ENCODE measurements at places on chromosomes 7 and 10.

- peak; percentile 40 for DNase-seq
Measured at GRCh38 chr7:44477063-44477830, 13.2 kb downstream of the NUDCD3 start.

DNA sequence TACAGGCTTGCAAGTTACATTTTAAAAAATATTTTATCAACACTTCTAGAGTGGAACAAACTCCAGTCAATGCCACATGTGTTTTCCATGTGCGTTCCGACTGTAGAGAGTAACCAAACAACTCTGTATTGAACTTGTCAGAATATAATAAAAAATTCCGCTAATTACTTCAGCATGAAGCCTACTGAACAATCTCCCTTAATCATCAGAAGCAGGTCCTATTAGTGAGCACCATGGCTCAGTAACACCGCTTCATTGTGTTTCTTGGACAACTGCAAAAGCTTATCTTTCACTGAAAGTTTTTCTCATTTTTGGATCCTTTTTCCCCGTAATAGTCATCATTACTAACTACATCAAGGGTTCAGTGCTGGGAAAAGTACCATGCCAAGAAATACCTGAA, 117.0 kb downstream of the MKX start:
- no peak for DNase-seq

- DNase-seq: no peak
Measured at GRCh38 chr10:1483246-1483645, 254.1 kb downstream of the ADARB2 start.

DNA sequence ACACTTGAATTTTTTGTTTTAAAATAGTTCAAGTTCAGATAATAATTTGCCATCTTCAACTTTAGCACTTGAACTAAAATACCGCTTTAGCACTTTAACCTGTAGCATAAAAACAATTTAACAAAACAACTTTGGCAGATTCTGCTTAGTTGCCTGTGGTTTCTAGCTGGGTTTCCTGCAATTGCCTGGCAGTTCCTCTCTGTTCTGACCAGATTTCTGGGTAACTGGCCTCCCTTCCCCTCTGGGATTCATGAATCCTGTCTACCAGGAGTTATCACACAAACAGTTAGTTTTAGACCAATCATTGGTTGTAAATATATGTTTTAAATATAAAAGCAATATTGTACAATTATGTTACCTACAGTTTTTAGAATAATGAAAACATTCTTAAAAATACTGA, 89.8 kb upstream of the HDAC9 start:
- no peak for DNase-seq

GRCh38 chr10:71127104-71127503, 85.3 kb upstream of the UNC5B start:
- no peak for DNase-seq

GRCh38 chr7:26588511-26588910, 275.9 kb downstream of the SKAP2 start:
- no peak for DNase-seq

Measured in HCT116 (cell line).